C1 segment of cervical spinal cord (tissue), 14 donors: ENCODE measurements at places on chromosomes 11 and 22.

DNA sequence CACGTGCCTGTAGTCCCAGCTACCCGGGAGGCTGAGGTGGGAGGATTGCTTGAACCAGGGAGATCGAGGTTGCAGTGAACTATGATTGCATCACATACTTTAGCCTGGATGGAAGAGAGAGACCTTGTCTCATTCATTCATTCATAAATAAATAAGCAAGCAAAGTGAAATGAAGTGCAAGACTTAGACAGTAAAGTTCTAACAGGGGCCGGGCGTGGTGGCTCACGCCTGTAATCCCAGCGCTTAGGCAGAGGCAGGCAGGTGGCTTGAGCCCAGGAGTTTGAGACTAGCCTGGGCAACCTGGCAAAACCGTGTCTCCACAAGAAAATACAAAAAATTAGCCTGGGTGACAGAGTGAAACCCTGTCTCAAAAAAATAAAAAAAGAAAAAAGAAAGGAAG is 1.6 kb upstream of the ZNF280A start:
- DNase-seq, result no peak

- no peak for DNase-seq
These were observed 2.7 kb downstream of the SYCE3 start for GRCh38 chr22:50560034-50560433.

DNA sequence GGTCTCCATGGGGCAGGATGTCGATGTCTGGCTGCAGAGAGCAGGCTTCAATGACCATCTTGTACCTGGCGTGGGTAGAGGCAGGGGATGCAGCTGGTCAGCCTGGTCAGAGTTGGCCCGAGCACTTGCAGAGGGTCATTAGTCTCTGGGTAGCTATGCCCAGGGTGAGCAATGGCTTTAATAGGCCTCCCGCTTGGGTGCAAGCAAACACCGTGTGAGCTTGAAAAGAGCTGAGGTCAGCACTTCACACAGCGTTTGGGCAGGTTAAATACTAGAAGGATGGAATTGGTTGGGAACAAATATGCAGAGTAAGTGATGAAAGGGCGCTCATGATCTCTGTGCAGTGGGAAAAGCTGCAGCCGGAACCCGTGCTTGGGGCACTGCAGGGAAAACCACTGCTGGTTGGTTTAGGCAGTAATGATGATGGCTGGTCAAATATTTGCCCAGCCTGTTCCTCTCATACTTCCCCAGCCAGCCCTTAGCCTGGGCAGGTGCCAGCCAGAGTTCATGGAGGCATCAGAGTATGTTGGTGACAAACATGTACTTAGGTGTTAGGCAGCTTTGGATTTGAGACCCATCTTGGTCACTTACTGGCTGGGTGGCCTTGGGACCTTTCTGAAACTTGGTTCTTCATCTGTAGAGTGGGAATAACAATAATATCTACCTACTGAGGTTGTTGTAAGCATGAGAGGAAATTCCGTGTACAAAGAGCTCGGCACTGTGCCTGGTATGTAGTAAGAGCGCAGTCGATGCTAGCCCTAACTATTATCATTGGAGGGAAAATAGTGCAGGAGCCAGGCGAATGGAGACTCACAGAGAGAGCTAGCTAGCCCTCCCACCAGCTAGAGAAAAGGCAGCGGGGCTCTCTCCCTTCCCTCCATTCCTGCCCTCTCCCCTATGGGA is 25.2 kb upstream of the KCNJ11 start:
- DNase-seq, result no peak

GRCh38 chr11:120928627-120929026 is 95.3 kb upstream of the TBCEL start:
- no peak for DNase-seq

DNA sequence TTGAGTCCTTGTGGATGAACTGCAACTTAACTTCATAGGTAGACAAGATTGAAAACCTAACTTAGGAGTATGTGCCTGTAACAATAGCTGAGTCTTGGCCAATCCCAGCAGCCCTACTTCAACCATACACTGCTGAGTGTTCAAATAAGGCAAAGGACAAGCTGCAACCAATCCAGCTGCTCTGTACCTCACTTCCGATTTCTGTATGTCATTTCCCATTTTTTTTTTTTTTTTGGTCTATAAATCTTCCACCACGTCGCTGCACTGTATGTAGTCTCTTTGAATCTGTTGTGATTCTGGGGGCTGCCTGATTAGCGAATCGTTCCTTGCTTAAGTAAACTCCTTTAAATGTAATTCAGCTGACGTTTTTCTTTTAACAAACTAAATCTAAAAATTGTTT is 35.4 kb upstream of the FLI1 start:
- no peak for DNase-seq
